Stimulated activated CD4-positive, alpha-beta T cell treated with anti-CD3 and anti-CD28 coated beads, Interleukin-12 subunit alpha, Interleukin-12 subunit beta, amount 100 ng/mL, for 4 hours (primary cell): ENCODE measurements at places on chromosomes 6 and 20.
A peak's percentile ranks its signal among the peaks of the same experiment; 100 is the strongest.

DNA sequence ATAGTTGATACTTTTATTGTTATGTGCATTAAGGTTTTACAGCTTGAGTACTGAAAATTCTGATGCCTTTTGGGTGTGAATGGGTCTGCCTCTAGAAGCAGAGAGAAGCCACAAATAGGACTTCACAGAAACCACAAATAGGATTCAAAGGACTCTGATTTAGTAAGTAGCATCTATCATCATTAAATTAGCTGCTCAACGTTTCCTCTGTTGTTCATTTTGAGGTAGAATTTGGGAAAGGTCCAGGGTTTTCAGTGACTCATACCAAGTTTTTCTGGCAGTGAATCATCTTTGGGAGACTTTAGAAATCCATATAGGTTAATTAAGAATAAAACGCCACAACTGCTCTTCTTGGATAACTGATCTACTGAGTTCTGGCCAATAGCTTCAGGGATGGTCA is 105.1 kb downstream of the PHF3 start:
- no peak for DNase-seq

DNA sequence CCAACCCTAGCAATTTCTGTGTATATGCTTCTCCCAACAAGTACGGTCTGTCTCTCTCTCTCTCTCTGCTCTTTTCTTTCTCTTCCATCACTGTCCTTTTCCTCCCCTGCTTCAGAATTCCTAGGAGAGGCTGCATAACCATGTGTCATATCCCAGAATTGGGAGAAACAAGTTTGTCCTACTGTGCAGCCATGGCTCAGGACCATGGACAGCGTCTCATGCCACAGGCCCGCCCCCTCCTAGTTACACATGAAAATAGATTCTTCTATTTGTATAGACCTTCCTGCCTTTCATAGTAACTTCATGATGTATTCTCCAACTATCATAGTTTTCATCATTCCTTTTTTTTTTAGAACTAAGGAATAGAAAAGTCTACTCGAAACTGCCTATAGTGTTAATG is 98.0 kb downstream of the FNDC1 start:
- DNase-seq = no peak

DNA sequence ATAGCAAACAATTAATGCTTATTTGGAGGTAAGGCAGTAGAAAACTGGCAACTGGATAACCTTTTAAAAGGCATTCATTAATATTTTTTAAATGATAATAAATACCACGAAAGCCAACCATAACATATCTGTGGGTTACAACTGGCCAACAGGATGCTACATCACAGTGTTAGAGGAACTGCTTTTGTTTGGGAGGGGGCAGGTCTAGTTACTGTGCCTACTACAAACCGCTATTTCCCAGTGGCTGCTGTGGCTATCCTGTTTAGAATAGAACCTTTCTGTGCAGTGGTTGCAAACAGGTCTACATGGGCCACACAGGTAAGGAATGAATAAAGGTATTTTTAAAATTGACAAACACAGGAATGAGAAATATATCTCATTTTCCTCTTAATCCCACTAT is 976 bp downstream of the PIGT start:
- no peak for DNase-seq

GRCh38 chr6:39228992-39229767 is at the start of gene KCNK5:
TSS of gene KCNK5 (minus strand) at chr6:39229475. CDS start at chr6:39229111, 364 bp downstream.
- peak; percentile 82 for DNase-seq

- no peak for DNase-seq
Observed at GRCh38 chr6:141688916-141689315, 443.8 kb upstream of the GJE1 start.

DNA sequence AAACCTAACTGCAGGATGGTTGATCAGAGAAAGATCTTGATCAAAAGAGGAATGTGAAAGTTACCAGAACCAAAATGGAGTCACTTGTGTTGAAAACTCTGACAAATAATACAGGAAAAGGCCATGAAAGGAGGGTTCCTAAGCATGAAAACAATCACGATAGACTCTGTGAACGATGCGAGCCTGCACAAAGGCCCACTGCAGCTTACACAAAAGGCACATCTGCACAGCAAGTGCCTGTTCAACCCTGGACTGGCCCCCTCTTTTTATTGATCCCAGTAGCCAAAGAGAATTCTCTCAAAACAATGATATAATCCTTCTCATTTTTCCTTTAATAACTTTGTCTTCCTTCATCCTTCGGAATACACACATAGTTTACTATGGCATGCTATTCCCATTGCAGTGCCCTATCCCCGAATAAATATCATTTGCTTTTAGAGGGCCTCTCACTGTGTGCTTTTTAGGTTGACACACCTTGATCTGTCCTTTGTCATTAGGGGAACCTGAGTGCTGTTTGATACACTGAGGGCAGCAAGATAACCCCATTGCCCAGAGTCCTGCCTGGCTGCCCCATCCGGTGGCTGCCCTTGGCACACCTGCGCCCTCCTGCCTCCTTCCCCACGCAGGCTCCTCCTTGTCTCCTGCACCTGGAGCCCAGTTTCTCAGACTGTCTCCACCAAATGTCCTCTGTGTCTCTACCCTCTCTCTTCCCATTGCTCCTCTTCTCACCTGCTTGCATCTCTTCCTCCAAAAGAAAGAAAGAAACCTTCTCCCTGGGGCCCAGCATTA is 98.3 kb upstream of the FRMD1 start:
- DNase-seq = no peak

- DNase-seq = no peak
Observed at GRCh38 chr6:118843685-118844390, 50.1 kb upstream of the ASF1A start.

GRCh38 chr6:98985391-98985790 is 37.6 kb upstream of the FBXL4 start:
- no peak for DNase-seq
